Activated naive CD8-positive, alpha-beta T cell treated with anti-CD3 and anti-CD28 coated beads, Interleukin-2, amount 10 ng/mL, durations not matched to agents 7 days and 5 days (primary cell): ENCODE measurements at places on chromosomes 16 and 17. TPM values are rescaled to one million over a fixed set of nuclear protein-coding genes. Genes with fewer than 3 reads are reported as not detected.

DNA sequence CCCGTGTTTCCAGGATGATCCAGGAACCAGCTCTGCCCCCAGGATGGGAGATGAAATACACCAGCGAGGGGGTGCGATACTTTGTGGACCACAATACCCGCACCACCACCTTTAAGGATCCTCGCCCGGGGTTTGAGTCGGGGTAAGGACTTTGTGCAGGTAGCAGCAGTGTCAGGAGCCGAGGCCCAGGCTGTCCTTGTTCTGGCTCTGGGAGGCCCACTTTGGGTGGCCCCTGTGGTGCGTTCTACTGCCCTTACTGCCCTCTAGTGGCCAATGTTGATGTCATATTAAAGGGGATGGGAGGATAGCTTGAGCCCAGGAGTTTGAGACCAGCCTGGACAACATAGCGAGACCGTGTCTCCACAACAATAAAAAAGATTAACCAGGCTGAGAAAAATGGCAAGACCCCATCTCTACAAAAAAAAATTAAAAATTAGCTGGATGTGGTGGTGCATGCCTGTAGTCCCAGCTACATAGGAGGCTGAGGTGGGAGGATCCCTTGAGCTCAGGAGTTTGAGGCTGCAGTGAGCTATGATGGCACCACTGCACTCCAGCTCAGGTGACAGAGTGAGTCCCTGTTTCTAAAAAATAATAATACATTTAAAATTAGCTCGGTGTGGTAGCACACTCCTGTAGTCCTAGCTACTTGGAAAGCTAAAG, 20.9 kb upstream of the CLEC18A start:
- H3K4me1 ChIP-seq = peaks cover 1% of the 10 kb centered on the region
- no peaks in the 10 kb centered on the region for H3K27me3 ChIP-seq
- no peak overlapping the region for H3K4me3 ChIP-seq
- peak; percentile 41 for DNase-seq

DNA sequence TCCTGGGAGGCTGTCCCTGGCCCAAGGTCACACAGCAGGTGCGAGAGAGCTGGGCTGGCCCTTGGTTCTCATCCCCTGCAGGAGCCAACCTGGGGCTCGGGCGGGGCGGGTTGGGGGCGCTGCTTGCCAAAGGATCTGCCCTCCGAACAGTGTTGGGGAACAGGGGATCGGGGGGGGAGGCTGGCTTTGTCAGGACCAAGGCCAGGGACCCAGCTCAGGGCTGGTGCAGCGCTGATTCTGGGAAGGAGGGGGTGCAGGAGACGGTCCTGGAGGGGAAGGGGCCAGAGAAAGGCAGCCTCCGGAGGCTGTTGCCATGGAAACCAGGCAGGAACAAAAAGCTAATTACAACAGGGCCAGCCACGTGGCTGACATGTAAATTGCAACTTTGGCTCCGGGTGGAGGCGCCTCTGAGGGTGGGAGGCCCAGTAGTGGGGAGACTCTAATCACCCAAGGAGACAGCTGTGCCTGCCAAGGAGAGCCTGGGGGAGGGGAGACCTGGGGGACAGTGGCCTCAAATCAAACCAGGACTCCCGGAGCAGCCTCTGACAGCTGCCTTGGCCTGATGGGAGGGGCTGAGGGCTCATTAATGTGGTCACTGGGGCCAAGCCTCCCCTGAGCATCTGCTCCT, 1.3 kb downstream of the TUBB3 start:
- H3K4me3 ChIP-seq = no peak overlapping the region
- no peaks in the 10 kb centered on the region for H3K36me3 ChIP-seq
- H3K27me3 ChIP-seq = peaks cover 49% of the 10 kb centered on the region
- DNase-seq = peak; percentile 64
- H3K4me1 ChIP-seq = peaks cover 22% of the 10 kb centered on the region
- H3K27ac ChIP-seq = no peak overlapping the region

DNA sequence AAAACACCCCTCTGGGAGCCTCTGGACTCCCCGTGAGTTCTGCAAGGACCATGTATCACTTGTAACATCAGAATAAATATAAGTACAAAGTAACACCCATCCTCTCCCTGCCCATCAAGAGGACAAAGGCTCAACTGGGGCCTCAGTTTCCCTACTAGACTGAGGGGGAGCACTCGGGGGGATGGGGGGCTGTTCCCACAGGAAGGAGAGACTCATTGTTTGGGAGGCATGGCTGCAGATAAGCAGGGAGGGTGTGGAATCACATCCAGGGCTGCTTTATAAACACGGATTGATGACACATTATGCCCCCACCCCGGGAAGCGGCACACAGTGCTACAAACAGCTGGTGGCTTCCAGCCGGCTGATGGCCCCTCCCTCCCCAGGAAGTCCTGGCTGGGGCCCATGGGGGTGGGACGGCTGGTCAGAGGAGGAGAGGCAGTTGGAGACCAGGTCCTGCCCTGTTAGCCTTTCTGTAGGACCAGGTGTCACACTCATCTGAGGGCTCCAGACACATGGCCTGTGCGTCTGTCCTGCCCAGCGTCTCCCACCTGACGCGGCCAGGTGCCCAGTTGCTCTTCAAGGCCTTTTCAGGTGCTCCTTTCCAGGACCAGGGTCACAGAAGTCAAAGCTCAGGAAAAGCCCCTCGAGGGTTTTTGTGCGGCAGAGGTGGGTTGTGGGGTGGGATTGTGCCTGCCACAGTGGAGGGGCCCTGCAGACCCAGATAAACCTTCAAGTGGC, 1.3 kb upstream of the MPG start:
- no peak for DNase-seq
- H3K4me3 ChIP-seq = peak overlapping the region; percentile 73
- peak overlapping the region; percentile 58 for H3K27ac ChIP-seq
- peaks cover 28% of the 10 kb centered on the region for H3K27me3 ChIP-seq
- H3K4me1 ChIP-seq = peaks cover 19% of the 10 kb centered on the region

- H3K36me3 ChIP-seq = peaks cover 16% of the 10 kb centered on the region
- peak; percentile 19 for DNase-seq
- peaks cover 7% of the 10 kb centered on the region for H3K4me1 ChIP-seq
- no peaks in the 10 kb centered on the region for H3K27me3 ChIP-seq
Measured at GRCh38 chr16:69318177-69318910, 7.2 kb downstream of the VPS4A start.

GRCh38 chr17:4199818-4200402, 56.9 kb downstream of the CYB5D2 start:
- no peaks in the 10 kb centered on the region for H3K27me3 ChIP-seq
- H3K4me3 ChIP-seq = no peak overlapping the region
- no peak for DNase-seq
- peaks cover 2% of the 10 kb centered on the region for H3K4me1 ChIP-seq

GRCh38 chr16:55735120-55735781, 79.5 kb downstream of the SLC6A2 start:
- no peak overlapping the region for H3K27ac ChIP-seq
- H3K36me3 ChIP-seq = no peaks in the 10 kb centered on the region
- no peak overlapping the region for H3K4me3 ChIP-seq
- H3K27me3 ChIP-seq = no peaks in the 10 kb centered on the region
- no peak for DNase-seq

DNA sequence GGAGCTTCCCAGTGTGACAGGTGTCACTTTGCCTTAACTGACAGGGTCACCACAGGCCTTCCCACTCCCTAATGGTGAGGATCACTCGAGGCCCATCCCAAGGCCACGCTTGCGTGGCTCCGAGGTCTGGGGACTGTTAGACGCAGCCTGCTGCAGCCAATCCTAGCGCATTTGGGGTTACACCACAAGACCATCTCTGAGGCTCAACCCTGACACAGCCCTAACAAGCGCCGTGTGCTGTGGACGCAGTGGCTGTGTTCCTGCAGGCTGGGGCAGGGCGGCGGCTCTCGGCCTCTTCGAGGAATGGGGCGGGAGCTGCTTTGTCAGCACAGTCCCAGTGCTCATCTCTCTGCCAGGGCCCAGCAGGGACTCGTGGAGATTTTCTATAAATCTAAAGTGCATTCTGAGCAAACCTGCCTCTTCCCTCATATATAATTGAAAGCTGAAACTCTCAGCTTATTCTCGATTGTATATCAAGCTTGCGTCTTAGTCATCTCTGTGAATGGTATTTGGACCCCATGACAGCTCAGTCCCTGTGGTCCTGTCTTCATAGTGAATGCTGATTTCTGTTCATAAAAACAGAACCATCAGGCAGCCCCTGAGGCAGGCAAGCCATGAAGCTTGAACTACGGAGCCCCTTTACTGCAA, 65.8 kb upstream of the CHMP6 start:
- no peak overlapping the region for H3K27ac ChIP-seq
- no peak overlapping the region for H3K4me3 ChIP-seq
- no peaks in the 10 kb centered on the region for H3K27me3 ChIP-seq
- no peak for DNase-seq
- no peaks in the 10 kb centered on the region for H3K4me1 ChIP-seq

DNA sequence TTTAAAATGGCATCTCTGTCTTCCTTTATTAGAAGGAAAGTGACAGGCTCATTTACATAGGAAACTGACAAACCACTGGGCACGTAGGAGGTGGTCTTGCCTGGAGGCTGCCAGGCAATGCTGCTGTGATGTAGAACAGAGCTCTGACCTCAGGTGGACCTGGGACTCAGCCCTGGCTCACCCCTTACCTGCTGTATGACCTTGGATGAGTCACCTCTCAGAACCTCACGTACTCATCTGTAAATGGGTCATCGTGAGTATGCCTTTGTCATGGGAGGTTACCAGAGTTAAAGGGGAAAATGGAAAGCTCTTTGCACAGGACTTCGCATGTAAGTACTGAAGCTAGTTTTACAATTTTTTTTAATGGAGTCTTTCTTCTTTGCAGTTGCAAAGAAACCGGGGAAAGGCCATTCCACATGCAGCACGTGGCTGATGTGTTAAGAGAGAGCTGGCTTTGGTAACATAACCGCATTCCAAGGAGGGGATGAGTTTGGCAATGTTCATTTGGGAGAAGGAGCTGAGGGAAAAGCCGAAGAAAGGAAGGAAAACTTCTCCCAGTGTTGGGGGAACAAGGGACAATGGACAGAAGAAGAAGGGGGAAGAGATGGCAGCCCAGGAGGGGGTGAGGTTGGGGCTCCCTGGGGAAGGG, 37.4 kb upstream of the LONP2 start:
- no peaks in the 10 kb centered on the region for H3K36me3 ChIP-seq
- peaks cover 1% of the 10 kb centered on the region for H3K4me1 ChIP-seq
- H3K27me3 ChIP-seq = peaks cover 12% of the 10 kb centered on the region
- no peak overlapping the region for H3K27ac ChIP-seq
- no peak for DNase-seq
- H3K4me3 ChIP-seq = no peak overlapping the region

GRCh38 chr16:29154676-29155121, 169.8 kb downstream of the LAT start:
- peak overlapping the region; percentile 82 for H3K27ac ChIP-seq
- H3K27me3 ChIP-seq = no peaks in the 10 kb centered on the region
- H3K36me3 ChIP-seq = peaks cover 3% of the 10 kb centered on the region
- no peak for DNase-seq
- no peak overlapping the region for H3K4me3 ChIP-seq

GRCh38 chr16:74033441-74033995, 263.1 kb upstream of the PSMD7 start:
- H3K4me1 ChIP-seq = no peaks in the 10 kb centered on the region
- H3K4me3 ChIP-seq = no peak overlapping the region
- no peak for DNase-seq
- H3K36me3 ChIP-seq = no peaks in the 10 kb centered on the region
- H3K27me3 ChIP-seq = peaks cover 9% of the 10 kb centered on the region

DNA sequence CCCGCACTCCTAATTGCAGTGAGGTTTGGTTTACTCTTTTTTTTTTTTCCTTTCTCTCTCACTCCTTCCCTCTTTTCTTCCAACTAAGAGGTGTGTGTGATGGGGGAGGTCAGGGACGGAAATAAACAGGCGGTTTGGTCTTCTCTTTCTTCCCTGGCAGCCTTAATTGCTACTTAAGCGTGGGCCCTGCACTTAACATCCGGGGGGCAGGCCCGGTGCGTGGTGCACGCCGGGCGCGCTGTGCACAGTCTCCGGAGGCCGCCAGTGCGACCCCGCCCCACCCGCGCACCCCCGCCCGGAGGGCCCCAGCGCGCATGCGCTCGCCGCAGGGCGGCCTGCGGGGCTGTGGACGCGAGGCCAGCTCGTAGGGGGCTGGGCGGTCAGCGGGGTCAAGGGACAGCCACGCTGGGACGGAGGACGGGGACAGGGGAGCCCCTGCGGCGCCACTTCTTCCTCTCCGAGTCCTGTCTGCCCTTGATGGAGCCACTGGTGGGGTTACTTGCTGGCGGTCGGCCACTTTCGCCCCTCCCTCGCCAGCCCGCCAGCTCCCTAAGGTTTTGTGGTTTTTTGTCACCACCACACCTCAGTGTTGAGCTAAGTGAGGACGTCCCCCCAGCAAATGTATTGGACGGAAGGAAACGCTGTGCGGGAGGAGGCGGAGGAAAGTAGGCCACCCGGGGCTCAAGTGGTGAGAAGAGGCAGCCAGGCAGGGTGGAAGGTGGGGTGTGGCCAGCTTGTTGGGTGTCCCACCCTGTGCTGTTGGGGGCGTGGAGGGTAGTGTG, 120.9 kb downstream of the MRM1 start:
- peaks cover 1% of the 10 kb centered on the region for H3K36me3 ChIP-seq
- H3K4me3 ChIP-seq = peak overlapping the region; percentile 89
- no peaks in the 10 kb centered on the region for H3K27me3 ChIP-seq
- H3K4me1 ChIP-seq = peaks cover 35% of the 10 kb centered on the region
- H3K27ac ChIP-seq = peak overlapping the region; percentile 95

GRCh38 chr17:14886200-14886739, 378.9 kb downstream of the PMP22 start:
- no peaks in the 10 kb centered on the region for H3K36me3 ChIP-seq
- no peak overlapping the region for H3K27ac ChIP-seq

- no peak for DNase-seq
- H3K27me3 ChIP-seq = peaks cover 77% of the 10 kb centered on the region
- H3K4me3 ChIP-seq = no peak overlapping the region
Measured at GRCh38 chr16:55328611-55329569, 4.9 kb downstream of the IRX6 start.

DNA sequence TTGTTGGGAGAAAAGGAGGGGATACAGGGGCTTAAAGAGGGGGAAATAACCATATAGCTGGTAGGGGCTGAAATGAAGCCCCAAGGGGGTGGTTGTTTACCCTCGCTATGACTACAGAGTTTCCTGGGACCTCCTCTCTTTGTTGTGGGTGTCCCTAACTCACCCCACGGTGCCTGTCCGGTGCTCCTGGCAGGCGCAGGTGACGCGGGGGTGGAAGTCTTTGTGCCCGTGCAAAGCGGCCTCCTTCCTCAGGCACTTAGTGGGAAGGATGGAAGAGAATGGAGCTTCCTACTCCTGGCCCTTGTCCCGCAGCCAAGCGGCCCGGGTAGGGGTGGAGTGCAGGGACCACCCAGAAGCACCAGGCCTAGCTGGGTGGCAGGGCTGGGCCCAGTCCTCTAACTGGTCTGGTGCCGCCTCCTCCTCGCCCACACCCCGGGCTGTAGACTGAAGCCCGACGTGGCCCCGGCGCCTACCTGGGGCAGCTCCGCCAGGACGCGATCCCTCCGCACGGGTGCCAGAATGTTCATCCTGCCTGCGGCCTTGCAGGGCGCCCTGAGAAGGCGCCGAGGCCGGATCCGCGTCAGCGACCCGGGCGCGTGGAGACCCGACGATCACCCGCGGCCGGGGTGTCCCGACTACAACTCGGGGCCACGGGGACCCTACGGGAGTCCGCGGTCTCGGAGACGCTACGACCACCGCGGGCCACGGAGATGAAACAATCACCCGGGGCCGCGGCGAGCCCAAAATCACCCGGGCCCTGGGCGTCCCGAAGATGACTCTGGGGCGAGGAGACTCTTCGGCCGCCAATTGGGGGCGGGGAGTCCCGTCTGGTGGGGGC, 709 bp downstream of the RAB34 start:
- no peak for DNase-seq
- peaks cover 22% of the 10 kb centered on the region for H3K36me3 ChIP-seq
- H3K4me1 ChIP-seq = peaks cover 23% of the 10 kb centered on the region
- peaks cover 30% of the 10 kb centered on the region for H3K27me3 ChIP-seq

The KRT27 gene
- not detected for total RNA-seq

The DLX3 gene
- not detected for total RNA-seq

The KLHL10 gene
- not detected for total RNA-seq

The C1QTNF8 gene
- total RNA-seq = not detected

The ST6GALNAC1 gene
- total RNA-seq = not detected

The GRAP gene
- total RNA-seq = 27.7 TPM
